ENCODE measurements at places on chromosomes 13 and 19.
A peak's percentile ranks its signal among the peaks of the same experiment; 100 is the strongest.

DNA sequence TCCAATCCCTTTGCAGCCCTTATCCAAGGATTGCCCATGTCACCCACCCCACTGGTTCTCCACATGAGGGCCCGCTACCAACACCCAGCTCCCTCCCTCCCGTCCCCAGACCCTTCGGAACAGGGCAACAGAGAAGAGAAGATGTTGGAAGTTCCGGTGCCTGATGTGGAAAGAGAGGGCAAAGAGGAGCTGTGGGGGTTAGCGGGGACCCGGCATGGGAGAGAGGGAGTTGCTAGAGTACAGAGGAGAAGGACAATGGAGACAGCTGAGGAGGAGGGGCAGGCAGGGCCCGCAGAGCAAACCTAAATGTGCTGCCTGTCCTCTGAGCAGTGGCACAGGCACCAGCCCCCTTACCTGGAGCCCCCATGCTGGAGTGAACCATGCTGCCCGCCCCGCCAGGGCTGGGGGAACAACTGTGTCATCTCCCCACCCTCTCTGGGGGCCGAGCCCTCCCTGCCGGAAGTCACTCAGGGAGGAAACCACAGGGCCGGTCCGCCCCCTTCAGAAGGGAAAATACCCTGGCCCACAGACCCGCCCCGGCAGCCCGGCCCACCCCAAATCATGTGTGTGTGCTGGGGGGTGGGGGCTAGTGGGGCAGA is at the start of gene POU2F2:
Gene POU2F2, minus strand, starts transcription at position 417 of the 599 bp plus-strand sequence. Its CDS starts 35 bp downstream, at position 382.
- no peak for DNase-seq

DNA sequence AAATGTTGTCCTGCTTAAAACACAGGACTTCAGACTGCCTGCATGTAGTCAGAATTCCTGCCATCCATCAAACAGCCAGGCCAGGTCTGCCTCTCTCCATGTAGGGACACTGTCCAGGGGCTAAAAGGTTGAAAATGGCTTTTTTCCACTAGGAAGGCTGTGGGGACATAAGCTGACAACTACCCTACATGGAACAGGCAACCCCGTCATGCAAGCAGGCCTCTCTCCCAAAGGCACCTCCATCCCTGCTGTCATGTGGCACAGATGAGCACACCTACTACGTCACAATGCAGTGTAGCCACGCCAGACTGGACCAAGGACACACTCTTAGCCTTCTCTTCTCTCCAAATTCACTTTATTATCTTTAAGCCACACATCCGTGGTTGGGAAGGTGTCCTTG is 40.8 kb downstream of the LATS2 start:
- no peak for DNase-seq

GRCh38 chr19:13637664-13638063 is 126.7 kb upstream of the MRI1 start:
- peak; percentile 16 for DNase-seq

DNA sequence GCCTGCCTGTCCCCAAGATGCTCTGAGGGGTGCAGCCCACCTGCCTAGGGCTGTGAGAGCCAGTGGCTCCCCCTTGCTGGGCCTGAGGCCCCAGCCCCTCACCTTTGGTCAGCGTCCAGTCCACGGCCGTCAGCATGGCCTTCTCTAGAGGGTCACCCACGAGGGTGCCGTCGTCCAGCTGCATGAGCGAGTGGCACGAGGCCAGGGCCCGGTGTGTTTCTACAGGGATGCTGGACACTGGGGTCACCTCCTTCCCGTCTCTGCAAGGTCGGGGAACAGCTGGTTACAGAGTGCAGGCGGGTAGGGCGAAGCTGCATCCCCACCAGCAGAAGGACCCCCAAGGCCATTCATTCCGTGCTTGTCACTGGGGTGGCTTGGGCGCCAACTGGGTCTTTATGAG is 9.0 kb downstream of the ATP13A1 start:
- DNase-seq = no peak

DNA sequence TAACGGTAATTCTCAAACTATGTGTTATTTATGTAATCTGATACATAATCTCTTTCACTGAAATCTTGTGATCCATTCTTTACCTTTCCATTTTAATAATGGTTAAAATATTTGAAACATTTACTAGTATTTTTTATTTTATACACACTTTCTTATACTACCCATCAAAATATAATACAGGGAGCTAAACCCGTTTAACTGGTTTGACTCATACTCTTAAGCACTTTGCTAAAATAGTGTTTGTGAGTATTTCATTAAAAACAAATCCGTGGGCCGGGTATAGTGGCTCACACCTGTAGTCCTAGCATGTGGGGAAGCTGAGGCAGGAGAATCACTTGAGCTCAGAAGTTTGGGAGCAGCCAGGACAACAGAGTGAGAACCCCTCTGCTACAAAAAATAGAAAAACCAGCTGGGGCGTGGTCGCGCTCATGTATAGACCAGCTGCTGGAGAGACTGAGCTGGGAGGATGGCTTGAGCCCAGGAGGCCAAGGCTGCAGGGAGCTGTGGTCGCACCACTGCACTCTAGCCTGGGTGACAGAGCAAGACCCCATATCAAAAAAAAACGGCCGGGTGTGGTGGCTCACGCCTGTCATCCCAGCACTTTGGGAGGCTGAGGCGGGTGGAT is 43.8 kb upstream of the DCUN1D2 start:
- DNase-seq = no peak

DNA sequence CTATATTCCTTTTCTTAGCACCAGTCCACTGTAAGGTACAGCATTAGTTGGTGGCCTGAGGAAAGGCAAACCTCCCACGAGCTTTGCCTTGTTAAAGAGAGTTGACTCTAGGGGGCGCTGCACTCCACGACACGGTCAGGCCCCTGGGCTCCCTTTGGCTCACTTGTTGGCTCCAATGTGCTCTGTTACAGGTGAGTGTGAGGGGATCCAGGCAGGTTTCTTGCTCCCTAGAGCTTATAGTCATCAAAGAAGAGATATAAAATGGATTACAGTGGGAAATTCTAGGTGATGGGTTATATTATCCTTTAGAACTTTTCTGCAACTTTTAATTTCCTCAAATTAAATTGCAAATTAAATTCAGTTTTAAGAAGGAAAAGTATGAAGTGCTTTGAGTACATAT is 3.7 kb downstream of the WDR87 start:
- peak; percentile 66 for DNase-seq

DNA sequence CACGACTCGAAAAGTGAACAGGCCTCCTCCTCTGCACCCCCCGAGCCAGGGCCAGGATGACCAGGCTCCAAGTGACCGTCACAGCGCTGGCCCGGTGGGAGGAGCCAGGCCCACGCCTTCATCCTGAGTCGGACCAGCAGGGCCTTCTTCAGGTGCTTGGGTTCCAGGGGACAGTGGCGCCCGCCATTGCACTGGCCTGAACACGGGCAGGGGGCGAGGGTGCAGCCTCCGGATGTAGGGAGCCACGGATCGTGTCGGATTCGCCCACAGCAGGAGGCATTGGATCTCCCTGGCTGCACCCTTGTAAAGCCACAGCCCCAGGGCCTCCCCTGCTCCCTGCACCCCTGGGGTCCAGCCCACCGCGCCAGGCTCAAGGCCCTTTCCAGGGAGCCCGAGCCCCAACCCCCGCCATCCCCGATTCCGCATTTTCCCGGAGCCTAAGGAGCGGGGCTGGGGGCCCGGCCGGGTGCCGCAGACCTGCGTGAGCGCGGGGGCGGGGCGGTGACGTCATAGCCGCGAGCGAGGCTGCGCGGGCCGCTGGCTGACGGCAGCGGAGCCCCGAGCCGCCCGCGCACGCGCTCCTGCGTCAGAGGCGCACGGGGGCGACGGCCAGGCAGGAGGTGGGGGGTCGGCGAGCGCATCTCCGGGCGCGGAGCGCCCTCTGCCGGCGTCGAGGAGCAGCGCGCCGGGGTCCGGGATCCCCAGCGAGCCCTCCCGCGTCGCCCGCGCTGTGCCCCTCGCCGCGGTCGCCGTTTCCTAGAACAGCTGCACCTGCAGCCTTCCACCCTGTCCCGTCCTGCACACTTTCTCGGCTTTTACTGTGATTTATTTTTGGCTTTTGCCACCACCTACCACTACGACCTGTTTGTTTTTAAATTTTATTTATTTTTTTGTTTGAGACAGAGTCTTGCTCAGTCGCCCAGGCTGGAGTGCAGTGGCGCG is 1.5 kb upstream of the ATP5F1D start:
- peak; percentile 67 for DNase-seq

DNA sequence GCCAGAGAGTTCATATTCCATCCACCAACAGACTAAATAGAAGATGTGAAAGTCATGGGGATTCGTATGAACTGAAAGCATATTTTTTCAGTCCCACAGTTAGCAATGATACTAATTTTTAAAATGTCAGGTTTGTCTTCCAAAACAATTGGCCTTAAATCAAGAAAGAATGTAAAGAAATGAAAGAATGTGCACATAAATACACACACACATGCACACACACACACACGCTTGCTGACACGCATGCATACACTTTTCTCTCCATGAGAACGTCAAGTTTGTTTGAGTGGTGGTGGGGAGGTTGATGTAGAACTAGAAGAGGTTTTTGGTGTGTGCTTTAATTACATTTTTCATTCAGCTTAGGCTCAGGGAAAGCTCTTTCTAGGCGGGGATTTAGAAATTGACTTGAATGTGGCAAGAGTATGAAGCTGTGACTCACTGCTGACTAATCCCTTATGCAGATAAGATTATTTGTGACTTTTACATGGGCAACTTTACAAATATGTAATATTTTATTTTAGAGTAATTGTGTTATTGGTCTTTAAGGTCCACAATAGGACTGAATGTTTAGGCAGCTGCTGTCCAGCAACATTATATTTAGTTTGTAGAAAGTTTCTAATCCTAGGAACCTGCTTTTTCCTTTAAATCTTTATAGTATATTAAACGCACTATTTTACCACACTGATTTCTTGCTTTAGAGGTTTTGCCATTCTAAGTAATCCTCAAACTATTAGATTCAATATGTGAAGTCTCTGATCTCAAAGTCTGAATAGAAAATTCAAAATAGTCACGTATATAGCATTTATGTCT is 18.8 kb downstream of the FLT1 start:
- peak; percentile 85 for DNase-seq

DNA sequence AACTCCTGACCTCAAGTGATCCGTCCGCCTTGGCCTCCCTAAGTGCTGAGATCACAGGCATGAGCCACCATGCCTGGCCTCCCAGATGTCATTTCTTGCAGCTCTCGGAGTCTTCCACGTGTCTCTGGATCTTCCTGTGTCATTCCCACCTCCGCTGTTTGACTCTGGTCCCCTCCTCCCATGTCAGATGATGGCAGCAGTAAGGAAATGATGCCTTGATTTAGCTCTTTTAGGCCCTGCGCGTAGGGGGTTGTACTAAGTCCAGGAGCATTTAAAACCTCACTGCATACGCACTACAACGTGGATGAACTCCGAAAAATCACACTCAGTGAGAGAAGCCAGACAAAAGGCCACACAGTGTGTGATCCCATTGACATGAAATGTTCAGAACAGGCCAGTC is 113.1 kb downstream of the GNG7 start:
- DNase-seq = no peak

DNA sequence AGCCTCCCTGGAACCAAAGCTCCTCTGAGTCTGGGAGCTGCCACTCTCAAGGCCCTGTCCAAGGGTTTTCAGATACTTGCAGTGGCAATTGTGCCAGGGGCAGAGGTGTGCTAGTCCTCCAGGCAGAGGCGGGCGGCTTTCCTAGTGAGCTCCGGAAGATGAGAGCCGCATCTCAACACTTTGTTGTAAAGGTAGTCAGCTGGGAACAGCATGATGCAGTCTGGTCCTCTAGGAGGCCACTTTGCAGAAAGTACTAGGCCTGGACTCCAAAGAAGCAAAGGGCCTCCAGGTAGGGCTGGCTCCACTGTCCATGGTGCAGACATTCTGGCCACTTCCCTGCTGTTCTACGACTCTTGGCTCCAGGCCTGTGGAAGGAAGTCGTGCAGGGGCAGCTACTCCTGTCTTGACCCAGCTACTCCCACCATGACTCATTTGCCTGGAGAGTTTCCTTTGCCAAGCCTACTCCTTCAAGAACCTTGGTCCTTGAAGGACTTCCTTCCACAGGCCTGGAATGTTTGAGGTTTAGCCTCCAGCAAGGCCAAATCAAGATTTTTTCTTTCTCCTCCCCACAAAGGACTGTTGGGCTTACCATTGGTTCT is 9.9 kb upstream of the ZNF536 start:
- DNase-seq = no peak

- peak; percentile 87 for DNase-seq
Measured at GRCh38 chr13:75365724-75366173, 116.2 kb downstream of the TBC1D4 start.

- DNase-seq = no peak
Measured at GRCh38 chr13:73984949-73985691, 149.1 kb downstream of the KLF12 start.

GRCh38 chr19:38061294-38061693 is 154.3 kb downstream of the SIPA1L3 start:
- DNase-seq = peak; percentile 81

GRCh38 chr19:14473978-14474578 is 1.1 kb downstream of the PTGER1 start:
- DNase-seq = no peak

DNA sequence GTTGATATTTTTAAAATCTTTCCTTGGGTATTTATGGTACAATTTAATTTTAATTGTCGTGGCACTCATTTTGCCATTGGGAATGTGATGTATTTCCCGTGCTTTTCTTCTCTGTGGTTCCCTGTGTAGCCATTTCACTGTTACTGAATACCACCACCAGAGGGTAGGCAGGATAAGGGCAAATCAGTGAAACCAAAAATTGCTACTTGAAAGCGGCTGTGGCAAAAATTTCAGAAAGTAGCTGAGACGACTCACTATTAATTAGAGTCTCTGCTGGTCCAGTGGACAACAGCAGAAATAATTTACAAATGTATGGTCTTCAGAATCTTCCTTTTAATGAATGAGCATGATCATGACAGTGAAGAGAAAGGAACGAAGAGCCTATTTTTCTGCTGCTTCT is 34.4 kb upstream of the MIR17HG start:
- peak; percentile 3 for DNase-seq

DNA sequence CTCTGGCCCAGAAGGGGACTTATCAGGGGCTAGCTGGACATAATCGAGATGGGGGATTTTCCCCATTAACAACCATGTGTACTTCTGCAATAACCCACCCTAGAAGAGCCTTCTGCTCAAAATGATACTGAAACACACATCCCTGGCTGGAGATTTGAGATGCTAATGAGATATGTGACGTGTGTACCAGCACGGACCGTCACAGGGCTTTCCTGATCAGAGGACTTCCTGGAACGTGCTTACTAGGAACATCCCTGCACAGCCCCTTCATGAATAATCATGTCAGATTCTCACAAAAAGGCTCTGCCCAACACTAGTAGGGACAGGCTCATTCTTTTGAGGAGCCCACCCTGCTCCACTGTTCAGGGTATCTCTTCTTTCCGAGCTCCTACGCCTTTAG is 6.5 kb upstream of the ERVV-1 start:
- DNase-seq = no peak

- peak; percentile 100 for DNase-seq
Measured at GRCh38 chr13:40503966-40504591, 162.4 kb downstream of the FOXO1 start.

- no peak for DNase-seq
Measured at GRCh38 chr19:2033825-2034159, 17.3 kb downstream of the MKNK2 start.

GRCh38 chr13:94188201-94188854 is 291.2 kb downstream of the DCT start:
- DNase-seq = no peak

- DNase-seq = no peak
Measured at GRCh38 chr13:39941236-39941635, 285.8 kb downstream of the COG6 start.

Measured in brain microvascular endothelial cell (primary cell).